ENCODE measurements at places on chromosomes 3 and 15.

DNA sequence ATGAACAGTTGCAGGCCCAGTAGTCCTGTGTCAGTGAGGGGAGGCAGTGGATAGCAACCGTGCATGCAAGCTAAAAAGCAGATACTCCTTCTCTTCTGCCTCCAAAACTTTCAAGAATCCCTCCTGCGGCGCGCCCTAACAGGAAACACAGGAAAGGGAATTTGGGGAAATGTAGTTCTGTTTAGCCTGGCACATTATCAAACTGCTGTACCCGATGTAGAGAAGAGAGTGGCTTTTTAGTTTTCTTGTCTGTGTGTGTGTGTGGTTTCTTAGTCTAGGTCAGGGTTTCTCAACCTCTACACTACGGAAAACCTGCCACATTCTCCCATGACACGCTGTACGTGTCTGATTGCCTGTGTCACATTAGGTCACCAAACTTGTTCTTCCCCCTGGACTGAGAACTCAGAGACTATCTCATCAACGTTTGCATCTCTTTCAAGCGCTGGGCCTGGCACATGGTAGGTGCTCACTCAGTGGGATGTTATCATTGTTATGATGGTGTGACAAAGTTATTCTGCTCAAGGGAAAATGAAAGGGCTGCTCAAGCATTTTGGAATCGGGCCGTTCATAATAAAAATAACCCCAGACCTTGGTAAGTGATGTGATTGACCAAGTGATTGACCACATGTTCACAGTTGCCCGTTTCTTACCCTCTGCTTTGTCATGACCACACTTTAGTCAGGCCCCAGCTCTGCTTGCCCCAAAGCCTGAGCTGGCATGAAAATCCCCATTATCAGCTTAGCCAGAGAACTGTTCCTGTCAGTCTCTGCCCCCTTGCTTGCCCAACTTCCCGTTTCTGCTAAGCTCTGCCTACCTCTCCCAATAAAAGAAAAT is 33.2 kb downstream of the TM4SF4 start:
- DNase-seq: peak; percentile 52

DNA sequence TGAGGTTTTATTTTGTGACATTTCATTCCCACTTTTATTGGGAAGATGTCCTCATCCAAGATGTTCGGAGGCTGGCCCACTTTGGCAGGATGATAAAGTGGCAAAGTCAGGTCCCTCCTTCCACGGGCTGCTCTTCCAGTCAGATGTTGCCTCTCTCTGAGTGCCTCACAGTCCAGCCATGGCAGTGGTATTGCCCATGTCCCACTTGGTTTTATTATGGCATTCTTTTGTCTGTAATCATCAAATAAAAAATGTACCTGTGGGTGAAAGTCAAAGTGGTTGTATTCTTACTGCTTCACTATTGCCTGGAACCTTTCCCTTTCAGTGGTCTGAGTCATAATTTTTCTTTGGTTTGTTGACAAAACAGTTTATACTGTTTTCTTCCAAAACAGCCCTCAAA is 20.2 kb downstream of the ARNT2 start:
- no peak for DNase-seq

- no peak for DNase-seq
Observed at GRCh38 chr3:148954981-148955380, 36.4 kb upstream of the GYG1 start.

- DNase-seq: no peak
Observed at GRCh38 chr15:38522922-38523321, 41.7 kb downstream of the RASGRP1 start.

- DNase-seq: no peak
Observed at GRCh38 chr3:127676921-127677351, 4.2 kb downstream of the ABTB1 start.

- DNase-seq: no peak
Observed at GRCh38 chr15:51087513-51087912, 7.2 kb downstream of the TNFAIP8L3 start.

GRCh38 chr3:129316248-129317013 is 37.8 kb downstream of the HMCES start:
- DNase-seq: peak; percentile 53

- DNase-seq: no peak
Observed at GRCh38 chr3:23128655-23129054, 74.5 kb upstream of the UBE2E2 start.

DNA sequence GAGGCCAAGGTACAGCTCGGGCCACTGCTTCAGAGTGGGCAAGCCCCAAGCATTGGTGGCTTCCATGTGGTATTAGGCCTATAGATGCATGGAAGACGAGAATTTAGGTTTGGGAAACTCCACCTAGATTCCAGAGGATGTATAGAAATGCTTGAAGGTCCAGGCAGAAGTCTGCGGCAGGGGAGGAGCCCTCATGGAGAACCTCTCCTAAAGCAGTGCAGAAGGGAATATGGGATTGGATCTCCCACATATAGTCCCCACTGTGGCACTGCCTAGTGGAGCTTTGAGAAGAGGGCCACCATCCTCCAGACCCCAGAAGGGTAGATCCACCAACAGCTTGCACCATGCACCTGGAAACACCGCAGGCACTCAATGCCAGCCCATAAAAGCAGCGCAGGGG is 48.1 kb upstream of the XXYLT1 start:
- no peak for DNase-seq

GRCh38 chr3:152497457-152497856 is 228.7 kb downstream of the MBNL1 start:
- no peak for DNase-seq

DNA sequence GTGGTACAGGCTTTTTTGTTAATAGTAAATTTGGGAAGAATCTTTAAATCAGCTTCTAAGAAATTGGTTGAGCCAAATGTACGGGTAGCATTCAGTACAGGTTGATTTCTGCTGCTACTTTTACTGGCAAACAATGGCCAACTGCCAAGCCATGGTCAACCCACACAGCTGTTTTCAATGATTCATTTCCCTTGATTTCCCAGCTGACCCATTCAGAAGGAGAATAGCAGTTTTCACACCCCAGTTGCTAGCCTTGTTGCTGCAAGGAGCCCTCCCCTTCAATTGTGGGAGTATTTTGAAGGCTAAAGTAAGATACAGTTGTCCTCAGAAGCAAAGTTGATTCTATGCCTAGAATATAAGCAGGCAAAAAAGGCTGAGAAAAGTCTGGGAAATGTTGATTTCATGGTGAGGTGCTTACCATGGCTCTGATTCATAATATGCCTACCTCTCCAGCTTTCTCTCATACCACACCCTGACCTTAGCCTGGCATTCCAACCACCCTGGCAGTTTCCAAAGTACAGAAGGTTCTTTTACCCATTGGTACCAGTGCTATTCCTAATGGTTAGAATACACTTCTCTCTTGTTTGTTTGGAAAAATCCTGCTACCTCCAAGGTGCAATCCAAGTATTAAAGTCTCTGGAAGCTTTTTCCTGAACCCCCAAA is 320.3 kb upstream of the TGFBR2 start:
- DNase-seq: no peak

GRCh38 chr15:75577401-75578172 is 1.5 kb downstream of the PTPN9 start:
- no peak for DNase-seq

DNA sequence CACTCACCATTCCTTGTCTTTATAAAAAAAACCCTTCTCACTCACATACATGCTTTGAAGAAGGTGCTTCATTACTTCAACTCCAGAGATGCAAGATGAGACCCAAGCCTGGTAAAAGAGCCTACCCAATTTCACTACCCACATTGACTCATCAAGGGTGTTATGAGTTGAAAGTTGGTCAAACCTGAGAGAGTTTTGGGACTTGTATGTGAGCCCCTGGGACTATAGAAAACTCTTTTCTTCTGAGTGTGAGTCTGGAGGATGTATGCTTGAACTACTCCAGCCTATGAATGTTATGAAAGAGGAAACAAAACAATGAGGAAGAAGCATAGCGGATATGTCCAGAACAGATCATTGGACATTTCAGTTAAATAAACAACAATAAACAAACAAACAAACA is 106.5 kb upstream of the SATB1 start:
- no peak for DNase-seq

DNA sequence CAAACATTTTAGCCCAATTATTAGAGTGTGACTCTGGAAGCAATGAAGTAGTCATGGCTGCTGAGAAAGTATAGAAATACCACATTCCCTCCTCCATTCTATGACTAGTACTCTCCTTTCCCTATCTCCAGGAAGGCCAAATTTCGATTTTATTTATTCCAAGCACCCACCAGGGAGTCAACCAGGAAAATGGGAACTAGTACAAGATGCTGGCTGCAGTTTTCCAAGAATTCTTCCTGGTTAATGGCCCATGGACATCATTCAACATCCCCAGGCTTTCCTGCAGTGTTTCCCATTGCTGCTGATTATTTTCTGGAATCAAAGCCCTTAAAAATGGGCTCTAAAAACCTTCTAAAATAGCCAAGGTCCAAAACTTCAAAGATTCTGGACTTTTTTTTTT is 247.9 kb upstream of the STT3B start:
- DNase-seq: no peak

GRCh38 chr3:159488602-159489001 is 500.0 kb upstream of the IL12A start:
- no peak for DNase-seq

GRCh38 chr15:77747175-77748077 is 114.7 kb upstream of the LINGO1 start:
- no peak for DNase-seq

DNA sequence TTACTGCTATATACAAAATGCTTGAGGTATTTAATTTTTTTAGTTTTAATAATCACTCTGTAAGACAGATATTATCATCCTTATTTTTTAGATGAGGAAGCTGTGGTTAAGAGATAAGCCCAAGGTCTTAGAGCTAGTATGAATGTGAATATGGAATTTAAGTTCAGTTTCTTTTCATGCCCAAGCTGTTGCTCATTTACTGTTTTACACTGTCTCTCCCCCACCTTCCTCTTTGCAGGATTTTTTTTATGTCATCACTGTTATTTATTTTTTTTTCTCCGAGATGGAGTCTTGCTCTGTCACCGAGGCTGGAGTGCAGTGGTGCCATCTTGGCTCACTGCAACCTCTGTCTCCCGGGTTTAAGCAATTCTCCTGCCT is 22.5 kb downstream of the MAP2K5 start:
- no peak for DNase-seq

GRCh38 chr15:70186152-70186551 is 88.4 kb upstream of the TLE3 start:
- no peak for DNase-seq

DNA sequence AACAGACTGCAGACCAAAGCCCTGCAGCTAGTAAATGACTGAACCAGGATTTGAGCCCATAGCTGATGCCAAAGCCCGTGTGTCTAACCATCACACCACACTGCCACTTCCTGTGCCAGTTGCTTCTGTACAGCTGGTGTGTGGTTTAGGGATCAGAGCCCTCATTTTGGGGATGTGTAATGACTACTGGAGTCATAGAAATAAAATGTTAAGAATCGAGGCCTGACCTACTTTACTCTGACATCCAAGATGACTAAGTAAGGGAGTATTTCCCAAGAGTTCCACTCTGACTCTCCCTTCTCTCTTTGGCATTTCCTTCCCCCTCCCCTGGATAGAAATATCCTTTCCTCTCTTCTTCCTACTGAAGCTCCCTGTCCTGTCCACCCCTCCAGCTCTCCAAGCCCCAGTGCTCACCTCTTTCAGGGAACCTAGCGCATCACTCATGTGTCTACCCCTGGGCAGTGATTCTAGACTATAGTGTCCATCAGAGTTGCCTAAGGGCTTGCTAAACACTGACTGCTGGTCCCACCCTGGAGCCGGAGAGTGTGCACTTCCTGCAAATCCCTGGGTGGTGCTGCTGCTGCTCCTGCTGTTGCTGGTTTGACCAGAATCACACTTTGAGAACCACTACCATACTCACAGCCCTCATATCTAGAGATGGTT is 53.8 kb downstream of the MGLL start:
- DNase-seq: no peak

DNA sequence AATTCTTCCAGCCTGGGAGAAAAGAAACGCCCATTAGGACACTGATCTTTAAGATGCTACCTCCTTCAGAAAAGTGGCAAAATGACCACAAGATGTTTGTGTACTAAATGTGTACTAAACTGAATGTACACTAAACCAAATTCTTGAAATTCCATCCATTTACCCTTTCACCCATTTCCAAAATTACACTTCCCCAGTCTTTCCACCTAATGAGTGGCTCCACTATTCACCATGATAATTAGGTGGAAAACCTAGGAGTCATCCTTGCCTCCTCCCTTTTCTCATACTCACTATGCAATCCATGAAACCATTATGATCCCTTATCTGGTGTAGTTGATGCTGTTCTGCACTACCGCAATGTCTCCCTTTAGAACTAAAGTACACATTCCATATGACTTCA is 452.1 kb upstream of the THBS1 start:
- DNase-seq: no peak

GRCh38 chr3:48038971-48039481 is 22.8 kb upstream of the MAP4 start:
- no peak for DNase-seq

- DNase-seq: no peak
Observed at GRCh38 chr3:178386401-178386800, 149.8 kb upstream of the KCNMB2 start.

DNA sequence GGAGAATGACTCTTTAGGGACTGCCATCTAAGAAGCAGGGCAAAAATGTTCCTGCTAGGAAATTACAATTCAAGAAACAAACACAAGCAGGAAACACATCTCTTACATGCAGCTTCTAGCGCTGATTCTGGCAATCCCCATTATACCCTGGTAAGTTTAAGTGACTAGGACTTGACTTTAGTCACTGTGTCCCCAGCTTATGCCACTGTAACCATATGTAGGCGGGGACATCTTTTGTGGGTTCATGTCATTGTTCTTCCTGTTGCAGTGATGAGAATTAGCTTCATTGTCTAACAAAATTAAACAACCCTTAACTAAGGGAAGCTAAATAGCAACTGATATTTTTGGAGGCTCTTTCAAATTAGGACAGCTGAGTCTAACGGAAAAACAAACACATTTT is 17.9 kb upstream of the FAM81A start:
- DNase-seq: no peak

DNA sequence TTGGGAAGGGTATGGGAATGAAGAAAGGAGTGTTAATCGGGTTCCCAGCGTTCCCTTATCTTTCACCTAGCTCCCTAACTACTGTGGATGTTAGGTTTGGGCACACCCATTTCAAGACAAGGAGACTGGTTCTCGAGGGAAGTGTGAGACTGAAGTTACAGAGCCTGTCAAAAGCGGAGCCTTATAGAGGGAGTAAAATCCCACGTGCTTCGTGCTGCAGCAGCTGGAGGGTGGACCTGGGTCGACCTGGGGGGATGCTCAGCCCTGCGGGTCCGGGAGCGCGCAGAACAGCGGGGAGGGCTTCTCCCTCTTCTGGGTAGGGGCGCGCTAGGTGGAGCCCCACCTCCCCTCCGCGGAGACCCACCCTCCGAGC is 314 bp upstream of the TMED3 start:
- DNase-seq: no peak

Data from GOT3 (cell line).